NCI-H1417 treated with DMSO at 0.1 percent for 48 hours (cell line): ENCODE measurements at places on chromosomes 5 and 9.

GRCh38 chr5:14238272-14238671 is 95.1 kb downstream of the TRIO start:
- DNase-seq: no peak

GRCh38 chr9:88420227-88420626 is 32.0 kb downstream of the SPIN1 start:
- DNase-seq: no peak

- peak; percentile 82 for DNase-seq
Observed at GRCh38 chr9:123929870-123930831, at the start of gene DENND1A. Gene DENND1A (minus strand): TSS chr9:123930126. CDS start chr9:123929905, 221 bp downstream.

DNA sequence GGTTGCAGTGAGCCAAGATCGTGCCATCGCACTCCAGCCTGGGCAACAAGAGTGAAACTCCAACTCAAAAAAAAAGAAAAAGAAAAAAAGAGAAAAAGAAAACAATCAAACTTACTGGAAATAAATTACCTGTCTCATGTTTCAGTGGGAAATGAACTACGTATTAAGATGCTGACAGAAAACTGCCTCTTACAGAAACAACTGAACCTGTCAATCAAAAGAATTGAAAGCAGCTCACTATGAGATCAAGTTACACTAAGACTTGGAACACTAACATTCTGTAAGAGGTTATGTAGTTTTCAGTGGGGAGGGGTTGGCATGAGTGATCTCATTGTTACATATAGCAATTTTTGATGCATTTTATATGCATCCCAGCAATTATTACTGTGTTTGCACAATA is 64.4 kb upstream of the SPATA31E1 start:
- DNase-seq: no peak

- no peak for DNase-seq
Observed at GRCh38 chr5:87137283-87137682, 130.4 kb upstream of the RASA1 start.

DNA sequence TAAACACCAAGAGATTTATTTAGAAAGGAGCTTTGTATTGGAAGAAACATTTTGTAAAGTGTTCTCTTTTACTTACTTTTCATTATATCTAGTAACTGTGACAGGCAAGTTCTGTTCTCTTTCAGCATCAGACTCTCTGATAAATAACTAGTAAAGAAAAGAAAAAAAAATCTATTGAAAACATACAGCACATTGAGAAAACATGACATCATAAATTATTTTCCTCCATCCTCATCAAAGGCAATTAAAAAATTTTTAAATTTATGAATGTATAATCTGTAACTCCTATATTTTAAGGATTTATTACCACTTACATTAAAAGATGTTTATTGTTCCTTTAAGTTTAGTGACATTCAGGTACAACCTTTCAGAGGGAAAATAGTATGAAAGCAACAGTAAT is 11.1 kb downstream of the CCNH start:
- DNase-seq: no peak

DNA sequence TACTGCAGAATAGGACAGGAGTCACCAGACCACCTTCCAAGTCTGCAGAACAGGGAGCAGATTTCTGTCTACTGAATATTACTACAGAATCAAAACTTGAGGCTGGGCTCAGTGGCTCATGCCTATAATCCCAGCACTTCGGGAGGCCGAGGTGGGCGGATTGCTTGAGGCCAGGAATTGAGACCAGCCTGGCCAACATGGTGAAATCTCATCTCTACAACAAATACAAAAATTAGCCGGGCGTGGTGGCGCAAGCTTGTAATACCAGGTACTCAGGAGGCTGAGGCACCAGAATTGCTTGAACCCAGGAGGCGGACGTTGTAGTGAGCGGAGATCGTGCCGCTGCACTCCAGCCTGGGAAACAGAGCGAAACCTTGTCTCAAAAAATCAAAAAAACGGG is 710.8 kb upstream of the WWC1 start:
- no peak for DNase-seq

- DNase-seq: no peak
Observed at GRCh38 chr9:85528607-85529006, 213.1 kb downstream of the AGTPBP1 start.

- no peak for DNase-seq
Observed at GRCh38 chr5:79845448-79846197, 145.4 kb downstream of the MTX3 start.

- DNase-seq: no peak
Observed at GRCh38 chr9:117074342-117074662, 340.6 kb downstream of the ASTN2 start.

DNA sequence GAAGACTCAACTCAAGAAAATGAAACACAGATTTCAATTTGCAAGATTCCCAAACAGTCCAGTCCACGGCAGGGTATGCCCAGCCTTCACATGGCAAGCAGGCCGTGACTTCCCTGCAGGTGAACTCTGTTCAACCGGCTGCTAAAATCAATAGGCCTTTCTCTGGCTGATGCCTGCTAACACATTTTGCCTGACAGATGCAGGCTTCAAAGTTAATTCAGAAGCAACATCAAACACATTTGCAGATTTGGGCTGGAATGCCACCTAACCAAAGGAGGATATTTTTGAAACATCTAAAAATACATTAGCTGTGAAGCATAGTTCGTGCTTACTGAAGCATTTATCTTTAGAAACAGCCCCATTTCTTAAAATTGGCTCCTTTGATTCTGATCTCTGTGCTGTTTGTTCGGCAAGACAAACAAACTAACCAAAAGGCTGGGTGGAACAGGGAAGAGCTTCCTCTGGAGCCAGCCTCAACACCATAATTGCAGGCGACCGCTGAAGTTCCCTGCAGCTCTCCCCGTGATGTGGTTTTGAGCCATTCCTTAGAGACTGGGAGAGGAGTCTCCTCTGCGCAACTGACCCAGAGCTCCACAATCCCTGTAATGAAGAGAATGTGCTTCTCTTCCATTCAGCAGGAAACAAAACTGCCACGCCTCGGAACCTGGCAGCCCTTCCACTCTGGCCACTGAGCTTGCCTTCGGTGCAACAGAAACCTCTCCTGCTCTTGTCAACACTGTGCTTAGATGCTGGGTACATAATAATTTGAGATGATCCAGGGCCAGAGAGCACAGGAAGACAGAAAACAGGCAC is 126.5 kb downstream of the MYO10 start:
- DNase-seq: no peak

- DNase-seq: peak; percentile 36
Observed at GRCh38 chr5:43631182-43631910, 28.4 kb downstream of the NNT start.

GRCh38 chr5:158811350-158811749 is 288.4 kb downstream of the EBF1 start:
- DNase-seq: no peak

DNA sequence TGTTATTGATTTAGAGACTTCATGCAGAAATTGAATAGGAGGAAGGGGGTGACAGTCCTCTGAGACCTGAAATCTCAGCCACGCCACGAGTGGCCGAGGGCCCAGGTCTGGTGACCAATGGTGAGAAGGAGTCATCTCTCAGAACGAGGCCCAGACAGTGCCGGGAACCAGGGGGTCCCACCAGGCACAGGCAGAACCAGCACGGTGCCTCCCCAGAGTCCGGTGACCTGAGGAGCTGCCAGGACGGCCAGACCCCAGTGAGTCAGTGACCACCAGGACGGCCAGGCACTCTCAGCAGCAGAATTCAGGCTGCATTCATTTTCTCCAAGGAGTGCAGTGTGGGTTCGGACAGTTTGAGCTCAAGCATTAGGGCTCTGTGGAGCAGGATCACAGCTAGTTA is 43.8 kb upstream of the NKD2 start:
- no peak for DNase-seq

GRCh38 chr5:94094793-94095441 is 353.5 kb upstream of the POU5F2 start:
- DNase-seq: no peak

DNA sequence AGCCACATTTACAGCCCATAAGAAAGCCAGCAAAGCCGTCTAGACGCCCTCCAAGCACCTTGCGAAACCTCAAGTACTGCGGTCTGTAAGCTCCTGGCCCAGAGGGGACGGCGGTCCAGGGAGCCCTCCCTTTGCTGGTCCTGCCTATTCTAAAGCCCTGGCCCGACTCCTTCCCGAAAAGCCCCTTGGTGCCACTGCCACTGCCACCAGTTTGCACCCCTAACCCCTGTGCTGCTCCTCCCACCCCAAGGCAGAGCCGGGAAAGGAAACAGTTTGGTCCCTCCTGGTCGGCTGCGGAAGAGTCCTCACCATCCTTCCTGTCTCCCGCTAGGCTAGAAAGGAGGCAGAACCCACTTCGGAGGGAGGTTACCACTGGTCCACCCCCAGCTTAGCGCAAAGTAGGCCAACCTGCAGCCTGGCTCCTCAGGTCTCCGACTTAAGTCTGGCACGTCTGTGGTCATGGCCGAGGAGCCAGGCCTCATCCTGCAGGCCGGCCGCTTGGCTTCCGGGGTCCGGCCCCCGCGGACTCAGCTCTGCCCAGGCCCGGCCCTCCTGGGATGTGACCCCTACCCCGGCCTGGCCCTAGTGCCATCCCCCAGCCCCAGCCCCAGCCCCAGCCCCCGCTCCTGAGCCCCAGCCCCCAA is 916 bp downstream of the TOR1A start:
- no peak for DNase-seq

GRCh38 chr5:112625246-112625645 is 112.4 kb upstream of the APC start:
- no peak for DNase-seq

DNA sequence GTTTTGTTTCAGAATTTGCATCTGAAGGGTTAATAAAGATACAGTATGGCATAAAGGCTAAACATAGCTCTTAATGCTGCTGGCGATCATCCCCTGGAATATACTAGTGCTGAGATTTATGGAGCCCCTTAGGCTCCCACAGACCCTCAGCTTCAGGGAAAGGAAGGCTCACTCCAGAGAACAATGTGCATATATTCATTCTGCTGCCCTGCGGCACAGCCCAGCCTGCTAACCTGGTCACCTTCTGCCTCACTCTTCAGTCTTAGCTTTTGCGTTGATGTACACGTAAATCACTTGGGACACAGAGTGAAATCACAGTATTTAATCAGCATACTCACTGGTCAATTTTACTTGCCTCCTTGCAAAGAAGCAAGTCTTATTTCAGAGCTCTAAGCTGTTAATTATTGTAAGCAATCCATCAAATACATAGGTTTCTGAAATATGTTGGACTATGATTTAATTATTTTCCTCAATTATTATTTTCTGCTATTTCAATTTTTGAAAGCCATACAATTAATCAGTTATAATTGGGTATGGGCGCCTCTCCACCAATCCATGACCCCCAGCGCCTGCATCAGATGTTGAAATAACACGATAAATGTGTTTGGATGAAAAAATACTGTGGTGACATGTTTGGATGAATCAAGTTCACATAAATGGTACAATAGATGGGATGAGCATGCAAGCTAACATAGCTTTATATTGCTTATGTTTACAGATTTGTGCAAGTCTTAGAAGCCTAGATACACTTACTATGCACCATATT is 11.4 kb upstream of the ACOT12 start:
- no peak for DNase-seq

GRCh38 chr9:136336881-136337280 is 9.5 kb downstream of the GPSM1 start:
- DNase-seq: no peak

DNA sequence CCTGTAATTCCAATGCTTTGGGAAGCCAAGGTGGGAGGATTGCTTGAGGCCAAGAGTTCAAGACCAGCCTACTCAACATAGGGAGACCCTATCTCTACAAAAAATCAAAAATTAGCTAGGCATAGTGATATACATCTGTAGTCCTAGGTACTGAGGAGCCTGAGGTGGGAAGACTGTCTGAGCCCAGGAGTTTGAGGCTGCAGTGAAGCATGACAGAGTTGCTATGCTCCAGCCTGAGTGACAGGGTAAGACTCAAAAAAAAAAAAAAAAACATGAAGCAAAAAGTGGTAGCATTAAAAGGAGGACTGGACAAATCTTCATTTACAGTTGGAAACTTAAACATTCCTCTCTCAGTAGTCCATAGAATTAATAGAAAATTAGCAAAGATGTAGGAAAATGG is 9.8 kb downstream of the CCNG1 start:
- DNase-seq: no peak

DNA sequence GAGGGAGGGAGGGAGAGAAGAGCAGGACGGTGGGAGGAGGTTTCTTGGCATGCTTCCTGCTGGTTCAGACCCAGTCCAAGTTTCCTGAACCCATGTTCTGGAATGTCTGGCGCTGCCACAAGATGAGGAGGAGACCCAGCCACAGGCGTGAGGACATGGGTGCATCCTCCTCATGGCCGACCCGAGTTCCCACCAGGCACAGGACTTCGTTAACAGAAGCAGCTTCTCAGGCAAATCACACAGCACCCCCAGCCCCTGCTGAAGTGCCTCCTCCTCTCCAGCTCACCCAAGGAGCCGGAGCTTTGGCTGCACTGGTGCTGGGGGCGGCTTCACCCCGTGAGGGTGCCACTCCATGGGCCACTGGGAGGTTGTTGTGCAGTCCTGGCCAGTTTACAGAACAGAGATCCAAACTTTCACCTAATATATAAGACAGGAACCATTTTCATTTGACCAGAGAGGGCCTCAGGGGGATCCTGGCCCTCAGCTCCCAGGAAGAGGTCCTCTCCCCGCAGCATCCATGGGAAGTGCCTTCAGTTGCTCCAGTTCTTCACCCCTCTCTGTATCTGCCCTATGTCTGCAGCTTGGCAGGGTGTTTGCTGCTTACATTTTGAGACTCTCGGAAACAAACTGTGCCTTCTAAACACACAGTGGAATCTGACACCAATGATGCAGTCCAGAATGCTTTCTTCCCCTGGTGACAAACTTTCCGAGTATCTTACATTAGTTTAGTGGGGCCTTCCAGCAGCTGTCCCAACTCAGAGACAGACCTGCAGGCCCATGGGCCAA is 10.2 kb upstream of the NKD2 start:
- DNase-seq: no peak

GRCh38 chr5:43648499-43649124 is 45.6 kb downstream of the NNT start:
- DNase-seq: no peak

- no peak for DNase-seq
Observed at GRCh38 chr5:122844910-122845228, 544 bp upstream of the SNX24 start.

- DNase-seq: no peak
Observed at GRCh38 chr5:124653666-124654065, 92.8 kb downstream of the ZNF608 start.

GRCh38 chr5:176192094-176192721 is 46.0 kb upstream of the SIMC1 start:
- DNase-seq: no peak

GRCh38 chr9:78365748-78366697 is 69.1 kb downstream of the PSAT1 start:
- DNase-seq: no peak

DNA sequence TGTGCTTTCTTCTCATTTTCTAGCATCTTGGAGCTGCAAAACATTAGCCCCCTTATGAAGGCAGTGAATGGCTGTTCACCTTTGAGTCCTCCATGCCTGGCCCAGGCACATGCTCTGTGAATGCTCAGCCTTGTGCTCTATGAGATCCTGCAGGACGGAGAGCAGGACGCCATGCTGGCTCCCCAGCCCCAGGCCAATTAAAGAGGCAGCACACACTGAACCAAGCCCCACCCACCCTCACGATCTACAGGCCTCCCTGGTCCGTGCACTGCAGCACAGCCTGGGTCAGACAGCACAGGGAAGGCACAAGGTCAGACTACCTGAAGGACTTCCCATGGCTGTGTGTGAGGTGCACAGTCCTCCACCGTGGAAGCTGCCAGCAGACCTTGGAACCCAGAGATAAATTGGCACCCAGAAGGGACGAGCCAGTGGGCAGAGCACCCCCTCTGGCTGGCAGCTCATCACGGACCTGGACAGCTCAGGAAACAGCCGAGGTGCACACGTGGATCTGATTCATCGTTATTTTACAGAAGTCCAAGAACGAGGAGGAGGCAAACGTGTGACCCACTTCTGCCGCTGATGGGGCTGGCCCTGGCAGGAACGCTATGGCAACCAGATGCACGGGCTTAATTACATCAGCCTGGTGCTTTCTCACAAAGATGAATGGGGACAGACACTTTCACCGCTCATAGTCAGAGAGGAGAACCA is 59.5 kb downstream of the OLFM1 start:
- DNase-seq: no peak
